ENCODE measurements at places on chromosomes 7 and 10.

GRCh38 chr7:110775046-110775445 is 315.9 kb upstream of the LRRN3 start:
- no peak for DNase-seq

DNA sequence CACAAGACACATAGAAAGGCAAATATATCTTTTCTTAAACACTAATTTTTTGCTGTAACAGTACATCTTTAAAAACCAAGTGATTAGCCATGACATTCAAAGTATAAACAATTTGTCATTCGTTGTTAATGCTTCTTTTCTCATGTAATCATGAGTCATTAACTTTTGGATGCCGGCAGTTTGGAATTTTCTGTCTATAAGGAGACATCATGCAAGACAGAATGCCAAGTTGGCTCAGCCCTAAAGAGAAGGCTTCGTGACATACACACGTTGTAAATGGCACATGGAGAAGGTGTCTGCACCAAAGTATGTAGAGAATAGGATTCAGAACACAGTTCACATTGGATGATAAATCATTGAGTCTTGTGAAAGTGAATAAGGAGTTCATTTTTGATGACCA is 35.9 kb downstream of the CCDC3 start:
- no peak for DNase-seq

- DNase-seq = no peak
These were observed 16.8 kb downstream of the AKR1B15 start for GRCh38 chr7:134565643-134566136.

GRCh38 chr7:140201393-140201792 is 24.6 kb upstream of the KDM7A start:
- DNase-seq = no peak

DNA sequence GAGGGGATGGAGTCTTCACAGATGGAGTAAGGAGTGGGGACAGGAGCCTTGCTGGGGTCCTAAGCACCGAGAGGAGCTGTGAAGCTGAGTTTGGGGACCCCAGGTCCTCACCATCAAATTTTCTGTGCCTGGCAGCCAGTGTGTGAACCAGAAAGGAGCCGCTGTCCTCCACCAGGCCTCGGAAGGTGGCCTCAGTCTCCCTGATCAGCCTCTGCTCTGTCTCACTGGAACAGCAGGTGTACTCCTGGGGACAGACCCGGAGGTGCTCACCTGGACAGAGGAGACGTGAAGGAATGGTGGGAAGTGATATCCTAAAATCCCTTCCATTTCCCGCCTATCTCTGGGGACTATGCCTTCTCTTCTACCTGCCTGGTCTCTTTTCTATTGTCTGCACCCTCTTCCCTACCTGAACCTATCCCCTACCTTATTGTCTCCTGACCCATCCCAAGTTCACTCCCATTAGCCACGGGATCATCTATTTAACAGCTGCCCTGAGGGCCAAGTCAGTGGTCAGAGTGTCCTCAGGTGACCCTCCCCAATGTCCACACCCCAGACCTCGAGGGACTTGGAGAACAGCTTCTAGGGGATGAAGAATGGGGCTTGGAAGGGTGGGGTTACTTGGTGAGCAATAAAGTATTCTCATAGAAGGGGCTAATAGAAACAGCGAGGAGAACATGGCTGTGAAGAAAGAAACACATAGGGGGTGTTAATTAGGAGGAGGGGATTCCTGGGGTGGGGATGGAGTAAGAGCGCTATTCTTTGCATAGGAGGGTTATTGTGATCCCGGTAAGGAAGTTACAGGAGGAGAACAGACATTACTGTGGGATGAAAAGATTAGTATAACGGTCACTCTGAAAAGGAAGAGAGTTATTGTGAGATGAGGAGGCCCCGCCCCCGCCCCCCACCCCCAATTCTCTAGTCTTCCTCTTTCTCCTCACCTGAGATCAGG is 811 bp downstream of the GPC2 start:
- DNase-seq = no peak

DNA sequence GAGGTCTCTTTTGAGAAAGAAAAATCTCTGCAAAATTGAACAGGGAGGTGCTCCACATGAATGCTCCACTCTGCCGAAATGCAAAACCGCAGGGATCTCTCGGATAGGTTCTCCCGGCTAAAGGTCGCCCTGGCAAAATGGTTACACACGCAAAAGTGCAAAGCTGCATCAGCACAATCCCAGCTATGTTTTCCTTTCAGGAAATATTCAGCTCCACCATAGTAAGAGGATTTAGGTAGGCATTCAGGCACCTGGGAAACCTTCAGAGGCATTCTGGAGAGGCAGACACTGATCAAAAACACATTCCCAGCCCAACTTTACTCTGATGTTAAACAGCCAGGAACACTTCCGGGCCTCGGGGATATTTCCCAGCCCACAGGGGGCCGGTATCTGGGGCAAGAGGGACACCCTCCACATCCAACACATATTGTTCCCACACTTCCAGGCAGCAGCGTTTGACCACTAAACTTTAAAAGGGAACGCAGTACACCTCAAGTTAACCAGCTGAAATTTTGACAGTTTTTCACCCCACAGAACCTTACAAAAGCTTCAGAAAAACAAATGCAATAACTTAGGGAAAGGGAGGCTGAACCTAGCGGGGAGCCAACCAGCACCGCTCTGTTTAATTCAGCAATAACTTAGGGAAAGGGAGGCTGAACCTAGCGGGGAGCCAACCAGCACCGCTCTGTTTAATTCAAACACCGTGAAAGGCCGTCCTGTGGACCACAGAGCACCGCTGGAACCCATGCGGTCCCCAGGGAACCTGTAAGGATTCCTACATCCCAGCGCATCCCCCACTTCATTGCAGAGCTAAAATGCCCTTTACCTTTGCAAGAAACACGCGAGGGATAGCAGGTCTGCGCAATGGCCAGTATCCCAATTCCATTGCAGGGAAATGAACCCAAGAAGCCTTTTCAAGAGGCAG is 45.9 kb downstream of the TNS3 start:
- DNase-seq = no peak

GRCh38 chr10:19872504-19873271 is 56.5 kb downstream of the PLXDC2 start:
- no peak for DNase-seq

DNA sequence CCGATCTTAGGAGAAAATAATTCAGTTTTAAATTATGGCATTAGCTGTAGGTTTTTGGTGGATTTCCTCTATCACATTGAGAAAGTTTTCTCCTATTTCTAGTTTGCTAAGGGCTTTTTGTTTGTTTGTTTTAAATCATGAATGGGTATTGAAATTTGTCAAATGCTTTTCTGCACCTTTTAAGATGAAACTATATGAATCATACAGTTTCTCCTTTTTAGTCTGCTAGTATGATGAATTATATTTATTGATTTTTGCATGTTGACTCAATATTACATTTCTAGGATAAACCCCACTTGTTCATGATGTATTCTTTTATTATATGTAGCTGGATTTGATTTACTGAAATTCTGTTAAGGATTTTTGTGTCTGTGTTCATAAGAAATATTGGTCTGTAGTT is 70.3 kb upstream of the PIP4K2A start:
- no peak for DNase-seq

GRCh38 chr7:64999165-65000004 is 7.1 kb downstream of the ERV3-1 start:
- no peak for DNase-seq

- no peak for DNase-seq
These were observed 16.9 kb upstream of the CDK14 start for GRCh38 chr7:90579181-90579688.

- DNase-seq = no peak
These were observed 78.3 kb downstream of the PROSER2 start for GRCh38 chr10:11901454-11901832.

- DNase-seq = no peak
These were observed 14.0 kb upstream of the ARPC1A start for GRCh38 chr7:99311702-99312101.

- DNase-seq = peak; percentile 84
These were observed 512 bp downstream of the OSBPL3 start for GRCh38 chr7:24979470-24979862.

- DNase-seq = no peak
These were observed 918.6 kb upstream of the AUTS2 start for GRCh38 chr7:68679459-68680234.

GRCh38 chr7:151867912-151868311 is 9.0 kb downstream of the PRKAG2 start:
- DNase-seq = no peak

GRCh38 chr7:152668975-152669374 is 7.0 kb downstream of the XRCC2 start:
- no peak for DNase-seq

DNA sequence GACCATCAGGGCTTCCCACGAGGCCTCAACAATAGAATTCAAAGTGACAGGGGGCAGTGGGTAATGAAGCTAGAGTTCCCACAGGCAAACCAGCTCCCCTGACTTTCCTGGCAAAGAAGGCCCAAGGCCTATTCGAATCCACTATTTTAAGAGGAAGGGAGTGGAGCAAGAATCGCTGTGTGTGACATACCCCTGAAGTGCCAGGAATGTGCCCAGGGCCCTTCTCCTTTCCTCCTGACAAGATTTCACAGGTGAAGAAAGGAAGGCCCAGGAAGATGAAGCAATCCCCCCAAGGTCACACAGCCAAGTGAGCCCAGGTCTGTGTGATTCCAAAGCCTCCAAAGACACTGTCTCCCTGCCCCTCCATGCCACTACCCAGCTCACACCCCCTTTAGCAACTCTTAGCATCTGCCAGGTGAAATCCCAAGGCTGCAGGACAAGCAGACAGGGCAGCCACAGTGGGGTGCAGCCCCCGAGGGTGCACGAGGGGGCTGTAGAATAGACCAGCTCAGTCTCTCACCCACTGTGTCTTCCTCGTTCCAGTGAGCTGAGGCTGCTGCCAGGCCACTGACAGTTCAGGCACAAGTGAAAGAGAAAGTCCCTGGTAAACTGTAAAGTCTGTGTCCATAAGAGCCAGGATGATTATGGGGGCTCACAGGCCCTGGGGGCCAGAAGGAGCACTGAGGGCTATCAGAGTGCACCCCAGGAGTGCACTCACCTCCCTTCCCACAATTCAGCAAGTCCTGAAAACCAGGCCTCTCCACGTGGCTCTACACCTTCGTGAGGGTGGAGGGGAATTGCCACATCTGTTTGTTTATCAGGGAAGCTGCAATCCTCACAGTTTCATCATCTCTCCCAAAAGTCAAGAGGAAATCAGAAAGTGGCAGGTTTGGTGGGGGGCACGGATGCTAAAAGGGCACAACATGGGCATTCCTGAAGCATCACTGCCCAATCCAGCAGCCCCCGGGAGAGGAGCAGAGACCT is 70.8 kb upstream of the ZMIZ1 start:
- DNase-seq = no peak

DNA sequence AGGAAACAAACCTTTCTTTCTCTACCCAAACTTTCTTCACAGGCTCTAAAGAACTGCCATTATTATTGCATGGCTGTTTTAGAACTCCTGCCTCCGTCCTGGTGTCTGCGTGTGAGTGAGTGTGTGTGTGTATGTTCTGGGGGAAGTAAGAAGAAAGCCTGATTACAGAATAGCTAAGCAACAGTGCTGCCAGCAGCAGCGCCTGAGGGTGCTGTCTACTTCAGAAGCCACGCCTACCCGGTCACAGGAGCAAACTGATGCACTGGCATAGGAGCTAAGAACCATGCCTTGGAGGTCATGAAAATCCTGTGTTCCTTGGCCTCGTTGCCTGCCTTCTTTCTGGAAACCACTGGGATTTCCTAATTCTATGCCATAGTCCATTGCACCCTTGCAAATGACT is 25.2 kb downstream of the LIPK start:
- no peak for DNase-seq

- no peak for DNase-seq
These were observed 1.5 kb upstream of the CALHM3 start for GRCh38 chr10:103480521-103480920.

DNA sequence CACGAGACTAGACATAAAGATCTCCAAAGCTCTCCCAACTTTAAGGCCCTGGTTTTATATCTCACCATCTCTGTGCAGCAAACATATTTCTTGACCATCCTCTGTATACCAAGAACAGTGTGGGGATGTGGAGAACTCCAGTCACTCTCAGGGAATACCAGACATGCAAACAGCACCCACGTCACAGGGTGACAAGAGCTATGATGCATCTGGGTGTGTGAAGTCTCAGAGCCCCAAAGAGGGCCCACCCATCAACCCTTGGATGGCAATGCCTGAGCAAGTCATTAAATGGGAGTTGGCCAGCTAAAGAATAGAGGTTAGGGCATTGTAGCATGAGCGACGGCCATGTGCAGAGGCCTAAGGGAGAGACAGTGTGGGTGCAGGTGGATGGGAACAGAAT is 373.5 kb upstream of the BMPER start:
- DNase-seq = no peak

DNA sequence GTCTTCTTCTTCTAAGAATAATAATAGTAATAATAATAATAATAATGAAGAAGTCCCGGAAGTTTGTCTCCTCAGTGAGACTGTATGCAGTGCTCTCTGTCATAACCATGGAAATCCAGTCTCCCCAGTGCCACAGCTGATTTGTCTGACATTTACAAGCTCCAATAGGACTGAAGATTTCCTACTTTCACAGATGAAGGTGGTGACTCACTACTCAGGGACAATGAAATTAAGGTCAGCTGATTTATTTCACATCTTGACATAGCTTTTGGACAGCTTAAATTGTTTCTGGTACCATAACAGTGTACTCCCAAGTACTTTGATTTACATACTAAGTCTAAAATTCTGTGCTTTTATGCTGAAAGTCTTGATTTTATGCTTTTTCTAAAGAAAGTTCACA is 6.9 kb downstream of the CELF2 start:
- DNase-seq = no peak

DNA sequence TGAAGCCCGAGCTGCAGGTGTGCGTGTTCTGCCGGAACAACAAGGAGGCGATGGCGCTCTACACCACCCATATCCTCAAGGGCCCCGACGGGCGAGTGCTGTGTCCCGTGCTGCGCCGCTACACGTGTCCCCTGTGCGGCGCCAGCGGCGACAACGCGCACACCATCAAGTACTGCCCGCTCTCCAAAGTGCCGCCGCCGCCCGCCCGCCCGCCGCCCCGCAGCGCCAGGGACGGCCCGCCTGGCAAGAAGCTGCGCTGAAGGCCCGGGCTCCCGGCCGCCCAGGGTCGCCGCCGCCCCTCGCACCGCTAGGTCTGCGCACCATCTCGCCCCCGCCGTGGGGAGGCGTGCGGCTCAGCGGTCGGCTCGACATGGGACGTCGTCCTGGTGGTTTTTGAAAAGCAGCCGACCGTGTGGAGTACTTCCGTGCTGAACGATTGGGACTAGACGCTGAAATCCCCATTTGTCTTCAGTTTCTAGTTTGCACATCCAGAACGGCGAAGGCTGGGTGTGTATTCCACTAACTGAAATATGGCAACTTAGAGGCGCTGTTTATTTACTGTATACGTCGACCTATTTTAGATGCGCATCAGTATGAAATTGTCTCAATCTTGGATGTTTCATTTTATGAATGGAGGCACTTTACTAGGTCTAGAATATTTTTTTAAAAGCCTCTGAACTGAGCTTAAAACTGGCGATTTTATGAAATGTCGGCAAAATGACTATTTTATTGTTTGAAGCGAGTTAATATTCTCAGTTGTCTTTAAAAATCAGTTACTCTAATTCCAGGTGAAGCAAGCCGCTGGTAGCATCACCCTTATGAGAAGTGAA is 1.1 kb downstream of the NANOS1 start:
- peak; percentile 69 for DNase-seq

- no peak for DNase-seq
These were observed 14.7 kb downstream of the OGA start for GRCh38 chr10:101803511-101803910.

Measured in activated CD4-positive, alpha-beta T cell treated with anti-CD3 and anti-CD28 coated beads for 48 hours (primary cell).